Right renal cortex interstitium (tissue), 3 donors: ENCODE measurements at places on chromosomes 3 and 15. TPM values are rescaled to one million over a fixed set of nuclear protein-coding genes. Genes with fewer than 3 reads are reported as not detected.

Gene ABHD17C
- polyA plus RNA-seq = 34.5 TPM

Gene PLAAT1
- polyA plus RNA-seq = 4.2 TPM

Gene ARHGEF26
- 13.1 TPM for polyA plus RNA-seq

Gene ZNF502
- 15.5 TPM for polyA plus RNA-seq

Gene SST
- 0.26 TPM for polyA plus RNA-seq

Gene GP5
- polyA plus RNA-seq = 0.47 TPM

Gene AHSG
- 0.69 TPM for polyA plus RNA-seq

Gene ALS2CL
- polyA plus RNA-seq = 9.7 TPM

Gene CA12
- polyA plus RNA-seq = 151 TPM

Gene SQOR
- 25.8 TPM for polyA plus RNA-seq

Gene SH2D7
- 0.55 TPM for polyA plus RNA-seq

Gene CLDN16
- 51.8 TPM for polyA plus RNA-seq

Gene MAGI1
- 29.3 TPM for polyA plus RNA-seq
